CD8-positive, alpha-beta T cell (primary cell): ENCODE measurements at places on chromosomes 7 and 10.

DNA sequence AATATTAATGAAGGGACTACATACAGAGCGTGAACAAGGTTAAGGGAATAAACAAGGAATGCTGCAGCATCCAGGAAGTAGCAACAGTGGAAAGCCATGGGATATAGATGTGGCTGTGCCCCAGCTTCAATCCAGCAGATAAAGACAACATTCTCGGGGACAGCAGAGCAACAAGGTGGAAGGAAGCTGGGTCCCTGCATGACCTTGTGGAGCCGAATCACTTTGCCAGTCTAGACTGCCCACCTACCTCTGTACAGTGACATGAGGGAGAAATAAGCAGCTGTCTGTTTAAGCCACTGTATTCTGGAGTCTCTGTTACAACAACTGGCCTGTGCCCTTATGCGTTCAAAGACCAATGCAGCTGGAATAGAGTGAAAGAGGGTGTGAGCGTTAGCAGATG lies 30.1 kb upstream of the SAMD8 start:
- DNase-seq, result no peak

DNA sequence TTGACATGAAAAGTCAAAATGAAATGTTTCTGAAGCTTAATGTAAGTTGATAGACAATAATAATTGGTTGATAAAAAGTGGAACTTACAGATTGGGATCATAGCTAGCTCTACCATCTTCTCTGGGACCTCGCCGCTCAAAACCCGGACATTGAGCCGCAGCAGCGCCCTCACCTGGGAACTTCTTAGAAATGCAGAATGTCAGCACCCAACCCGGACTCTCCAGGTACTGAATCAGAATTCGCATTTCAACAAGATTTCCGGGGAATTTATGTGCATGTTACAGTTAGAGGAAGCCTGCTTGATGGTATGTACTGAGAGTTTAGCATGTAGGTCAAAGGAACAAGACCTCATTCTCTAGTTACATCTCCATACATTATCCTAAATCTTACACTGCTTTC lies 36.7 kb upstream of the ABLIM1 start:
- no peak for DNase-seq

DNA sequence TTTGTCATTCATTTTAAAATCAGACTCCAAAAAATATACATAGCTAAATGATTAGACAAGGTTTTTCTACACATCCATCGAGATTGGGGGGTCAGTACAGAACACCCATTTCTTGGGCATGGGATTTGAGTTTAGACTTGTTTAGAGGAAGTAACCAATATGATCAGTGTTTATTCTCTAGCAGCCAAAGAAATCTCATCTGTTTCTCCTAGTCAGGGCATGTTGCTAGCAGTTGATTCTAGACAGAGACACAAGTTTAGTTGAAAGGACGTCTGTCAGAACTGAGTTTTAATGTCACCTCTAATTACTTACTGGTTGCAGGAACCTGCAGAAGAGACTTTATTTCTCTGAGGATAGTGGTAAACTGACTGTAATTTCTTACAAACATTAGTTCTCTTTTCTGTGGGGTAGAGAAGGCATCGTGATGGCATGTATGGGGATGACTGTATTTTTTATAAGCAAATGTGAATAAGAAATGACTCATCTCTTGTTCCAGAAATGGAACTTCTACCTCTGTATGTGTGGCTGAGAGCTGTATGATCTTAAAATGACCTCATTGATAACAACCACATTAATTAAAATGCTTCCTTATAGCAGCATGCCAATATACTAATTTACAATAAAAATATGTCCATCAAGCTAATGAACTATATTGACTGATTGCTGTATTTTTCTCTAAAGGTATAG lies 30.6 kb upstream of the RHOBTB1 start:
- DNase-seq, result no peak

GRCh38 chr10:2866569-2866968 lies 200.8 kb upstream of the PFKP start:
- DNase-seq, result no peak

- no peak for DNase-seq
Observed at GRCh38 chr7:89259085-89259484, 463.5 kb upstream of the TEX47 start.

DNA sequence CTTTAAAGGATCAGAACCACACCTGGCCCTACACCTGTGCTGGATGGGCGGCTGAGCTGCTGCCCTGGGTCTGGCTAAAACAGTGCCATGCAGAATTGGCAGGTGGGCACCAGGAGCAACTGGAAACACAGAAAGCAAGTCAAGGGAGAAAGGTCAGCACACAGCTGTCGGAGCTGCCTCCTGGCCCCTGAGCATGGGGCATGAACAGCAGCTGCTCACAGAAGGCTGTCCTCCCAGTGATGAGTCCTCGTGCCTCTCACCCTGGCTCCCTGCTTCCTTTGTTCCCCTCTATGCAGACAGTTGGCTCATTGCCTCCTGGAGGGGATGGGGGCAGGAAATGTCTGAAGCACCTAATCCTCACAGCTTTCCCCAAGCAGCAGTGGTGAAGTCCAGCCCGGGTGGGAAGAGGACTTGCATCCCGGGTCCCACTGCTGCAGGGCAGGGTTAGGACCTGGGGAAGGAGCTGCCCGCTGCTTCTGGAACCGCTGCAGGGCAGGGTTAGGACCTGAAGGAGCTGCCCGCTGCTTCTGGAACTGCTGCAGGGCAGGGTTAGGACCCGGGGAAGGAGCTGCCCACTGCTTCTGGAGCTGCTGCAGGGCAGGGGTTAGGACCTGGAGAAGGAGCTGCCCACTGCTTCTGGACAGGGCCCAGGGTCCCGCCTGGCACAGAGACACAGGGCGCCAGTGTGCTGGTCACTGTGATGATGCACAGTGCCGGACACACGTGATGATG lies 37.3 kb downstream of the VIPR2 start:
- no peak for DNase-seq
